ENCODE measurements at places on chromosomes 12 and 14.

DNA sequence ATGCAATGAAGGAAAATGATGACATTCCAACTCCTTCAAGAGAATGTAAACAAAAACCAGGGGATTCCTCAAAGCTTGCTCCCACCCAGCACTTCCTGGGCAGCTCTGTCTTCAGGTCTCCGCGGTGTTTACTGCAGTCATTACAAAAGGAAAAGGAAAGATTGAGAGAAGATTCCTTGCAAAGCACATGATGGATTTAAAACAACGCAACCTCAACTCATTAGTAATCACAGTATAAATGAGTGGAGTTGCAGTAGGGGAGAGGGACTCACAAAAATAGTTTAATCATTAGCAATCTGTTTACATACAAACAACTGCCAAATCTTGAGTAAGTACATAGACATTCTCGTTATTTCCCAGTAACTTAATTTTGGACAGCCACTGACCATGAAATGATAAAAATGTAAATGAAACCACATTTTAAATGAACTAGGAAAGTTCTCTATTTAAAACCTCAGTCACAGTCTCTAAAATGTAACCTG lies 49.7 kb upstream of the OVCH1 start:
- no peak for DNase-seq

- no peak for DNase-seq
Measured at GRCh38 chr14:63632932-63633514, 8.6 kb downstream of the WDR89 start.

- DNase-seq = no peak
Measured at GRCh38 chr14:20469890-20470602, 840 bp downstream of the PNP start.

- DNase-seq = no peak
Measured at GRCh38 chr12:46221255-46222128, 47.4 kb downstream of the SLC38A1 start.

- DNase-seq = no peak
Measured at GRCh38 chr14:61555056-61555838, 140.1 kb upstream of the HIF1A start.

- no peak for DNase-seq
Measured at GRCh38 chr14:89270439-89271227, 146.4 kb downstream of the FOXN3 start.

- DNase-seq = no peak
Measured at GRCh38 chr12:76543813-76544347, 15.7 kb downstream of the OSBPL8 start.

- DNase-seq = no peak
Measured at GRCh38 chr14:28690029-28690692, 76.4 kb upstream of the FOXG1 start.

- DNase-seq = no peak
Measured at GRCh38 chr14:99271221-99271941, 616 bp downstream of the BCL11B start.

GRCh38 chr14:38073641-38074040 lies 134.1 kb upstream of the SSTR1 start:
- no peak for DNase-seq

GRCh38 chr12:79252358-79253075 lies 387.9 kb downstream of the SYT1 start:
- DNase-seq = no peak

DNA sequence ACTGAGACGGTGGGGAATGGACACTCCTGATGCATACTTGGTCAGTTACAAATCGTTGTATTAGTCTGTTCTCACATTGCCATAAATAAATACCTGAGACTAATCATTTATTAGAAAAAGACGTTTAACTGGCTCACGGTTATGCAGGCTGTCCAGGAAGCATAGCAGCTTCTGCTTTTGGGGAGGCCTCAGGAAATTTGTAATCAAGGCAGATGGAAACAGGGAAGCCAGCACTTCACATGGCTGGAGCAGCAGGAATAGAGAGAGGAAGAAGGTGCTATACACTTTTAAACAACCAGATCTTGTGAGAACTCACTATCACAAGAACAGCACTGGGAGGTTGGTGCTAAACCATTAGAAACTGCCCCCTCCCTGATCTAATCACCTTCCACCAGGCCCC lies 418.2 kb downstream of the FLRT2 start:
- no peak for DNase-seq

DNA sequence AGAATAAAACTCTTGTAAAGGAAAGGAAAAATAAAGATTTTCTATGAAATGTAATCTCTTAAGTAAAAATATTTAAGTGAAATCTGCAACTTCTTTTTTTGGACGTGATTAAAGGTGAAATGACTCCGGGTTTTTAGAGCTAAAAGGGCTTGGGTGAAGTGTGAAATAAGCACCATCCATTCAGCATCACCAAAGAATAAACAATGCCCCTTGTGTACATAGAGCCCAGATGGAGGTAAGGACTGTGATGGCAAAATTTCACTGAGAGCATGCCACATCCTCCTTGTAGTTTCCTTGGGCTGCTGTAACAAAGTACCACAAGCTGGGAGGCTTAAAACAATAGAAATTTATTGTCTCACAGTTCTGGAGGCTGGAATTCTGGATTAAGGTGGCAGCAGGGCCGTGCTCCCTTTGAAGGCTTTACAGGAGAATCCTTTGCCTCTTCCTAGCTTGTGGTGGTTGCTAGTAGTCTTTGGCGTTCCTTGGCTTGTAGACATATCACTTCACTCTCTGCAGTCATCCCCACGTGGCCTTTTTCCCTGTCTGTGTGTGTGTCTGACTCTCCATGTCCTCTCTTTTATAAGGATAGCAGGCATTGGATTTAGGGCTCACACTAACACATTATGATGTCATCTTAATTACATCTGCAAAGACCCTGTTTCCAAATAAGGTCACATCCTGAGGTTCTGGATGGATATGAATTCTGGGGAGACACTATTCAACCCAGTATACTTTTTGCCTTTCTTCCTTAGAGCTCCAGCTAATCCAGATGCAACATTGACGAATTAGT lies 24.2 kb downstream of the ZNF664 start:
- DNase-seq = no peak

DNA sequence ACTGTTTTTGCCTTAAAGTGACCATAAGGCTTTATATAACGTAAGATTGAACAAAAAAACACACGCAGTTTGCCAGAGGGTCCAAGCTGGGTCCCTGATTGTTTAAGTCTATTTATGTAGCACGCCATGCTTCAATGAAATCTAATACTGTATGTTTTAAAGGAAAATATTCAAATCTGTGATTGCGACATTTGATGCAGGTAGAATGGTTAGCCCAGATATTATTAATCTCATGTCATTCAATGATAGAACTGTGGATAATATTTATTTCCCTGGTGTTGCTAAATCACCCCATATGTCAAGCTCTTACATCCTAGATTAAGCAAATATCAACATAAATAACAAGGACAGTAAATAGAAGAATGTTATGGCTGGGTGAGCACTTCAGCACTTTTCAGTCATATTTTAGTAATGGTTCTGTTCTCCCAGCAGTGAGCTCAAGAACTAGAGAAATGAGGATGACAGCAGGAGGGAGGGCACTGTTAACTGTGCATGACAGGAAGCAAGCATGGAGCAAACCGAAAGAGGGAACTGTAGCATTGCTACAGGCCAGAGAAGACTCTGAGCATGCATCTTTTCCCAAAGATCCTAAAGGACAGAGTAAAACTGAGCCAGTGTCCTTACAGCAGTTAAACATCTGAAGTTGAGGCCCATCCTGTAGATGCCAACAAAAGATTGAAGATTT lies 465.7 kb upstream of the MGAT4C start:
- no peak for DNase-seq

GRCh38 chr14:35385042-35385839 lies 19.3 kb downstream of the NFKBIA start:
- DNase-seq = no peak

DNA sequence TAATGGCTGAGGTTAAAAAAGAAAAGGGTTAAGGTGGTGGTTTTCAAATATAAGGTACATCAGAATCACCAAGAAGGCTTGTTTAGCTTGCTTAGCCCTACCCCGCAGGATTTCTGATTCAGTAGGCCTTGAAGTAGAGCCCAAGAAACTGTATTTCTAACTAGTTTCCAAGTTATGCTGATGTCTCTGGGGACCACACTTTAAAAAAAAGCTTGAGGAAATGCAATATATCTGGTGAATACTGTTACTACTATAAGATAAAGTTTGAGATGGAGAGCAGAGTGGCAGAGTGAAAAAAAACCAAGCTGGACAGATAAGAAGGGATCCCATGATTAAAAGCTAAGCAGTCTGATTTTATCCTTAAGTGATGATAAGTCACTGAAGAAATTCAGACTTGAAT lies 18.3 kb upstream of the GXYLT1 start:
- no peak for DNase-seq

DNA sequence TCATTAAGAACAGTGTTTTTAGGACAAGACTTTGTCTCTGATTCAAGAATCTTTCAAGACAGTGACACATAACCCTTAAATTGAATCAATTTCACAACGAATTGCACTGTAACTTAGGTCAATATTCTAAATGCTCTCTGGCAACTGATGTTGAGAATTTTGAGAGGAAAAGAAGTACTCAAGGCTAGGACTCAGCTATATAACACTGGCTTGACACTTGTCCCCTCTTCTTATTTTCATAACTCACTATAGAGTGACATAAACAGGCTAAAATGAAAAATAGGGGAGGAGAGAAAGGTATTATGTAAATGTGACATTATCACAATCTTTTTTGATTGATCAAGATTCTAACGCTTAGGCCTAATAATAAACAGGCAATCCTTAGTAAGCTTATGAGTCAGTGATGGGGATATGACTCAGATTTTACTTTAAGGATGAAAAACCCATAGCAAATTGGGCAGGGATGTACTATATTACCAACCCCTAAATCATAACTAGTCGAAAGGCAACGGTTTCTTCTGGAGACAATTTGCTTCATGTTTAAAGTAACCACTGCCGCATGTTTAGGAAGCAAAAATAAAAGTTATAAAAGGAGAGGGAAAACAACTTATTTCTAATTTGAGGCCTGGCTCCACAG lies 10.9 kb downstream of the BTG1 start:
- no peak for DNase-seq

GRCh38 chr12:51391283-51392123 lies at the start of gene GALNT6:
Gene GALNT6 (minus strand): TSS chr12:51391406. CDS start chr12:51379781, 11,625 bp downstream.
- peak; percentile 63 for DNase-seq

- no peak for DNase-seq
Measured at GRCh38 chr14:31261859-31262731, 54.5 kb upstream of the HECTD1 start.

DNA sequence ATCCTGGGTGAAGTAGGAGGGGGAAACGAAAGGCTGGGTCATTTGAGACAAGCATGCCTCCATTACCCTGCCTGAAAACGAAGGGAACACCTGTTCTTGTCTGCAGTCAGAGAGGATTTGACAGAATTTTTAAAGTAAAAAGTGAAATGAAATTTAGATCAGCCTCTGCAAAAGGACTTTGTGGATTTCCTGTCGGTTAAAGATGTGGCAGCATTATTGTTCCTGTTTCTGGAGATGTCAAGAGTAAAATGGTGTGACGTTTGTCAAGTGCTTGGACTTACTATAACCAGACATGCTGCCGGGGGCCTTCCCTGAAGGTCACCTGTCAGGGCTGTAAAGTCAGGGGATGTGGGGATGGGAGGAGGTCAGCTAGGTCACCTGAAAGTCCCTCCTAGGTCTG lies 32.0 kb downstream of the NRXN3 start:
- no peak for DNase-seq

DNA sequence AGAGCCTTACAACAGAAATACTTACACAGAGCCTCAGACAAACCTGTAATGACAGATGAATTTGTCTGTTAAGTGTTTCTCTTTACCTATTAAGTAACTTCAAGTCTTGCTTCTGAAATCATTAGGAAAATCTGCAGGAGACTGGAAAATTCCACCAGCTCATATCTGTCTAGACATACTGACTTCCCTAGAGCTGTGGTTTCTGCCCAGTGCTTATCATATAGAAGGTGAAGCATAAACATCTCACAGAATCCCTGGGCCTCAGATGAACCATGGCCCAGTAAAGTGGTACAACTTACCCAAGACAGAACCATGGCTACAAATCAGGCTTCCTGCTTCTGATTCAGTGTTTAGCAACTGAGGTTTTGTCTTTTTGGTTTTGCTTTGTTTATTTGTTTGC lies 91.6 kb downstream of the EGLN3 start:
- DNase-seq = no peak

- no peak for DNase-seq
Measured at GRCh38 chr14:39218171-39218769, 15.4 kb upstream of the MIA2 start.

- peak; percentile 47 for DNase-seq
Measured at GRCh38 chr14:77026930-77027537, 1.5 kb downstream of the IRF2BPL start.

GRCh38 chr12:111764120-111764821 lies 2.5 kb upstream of the ALDH2 start:
- DNase-seq = no peak

DNA sequence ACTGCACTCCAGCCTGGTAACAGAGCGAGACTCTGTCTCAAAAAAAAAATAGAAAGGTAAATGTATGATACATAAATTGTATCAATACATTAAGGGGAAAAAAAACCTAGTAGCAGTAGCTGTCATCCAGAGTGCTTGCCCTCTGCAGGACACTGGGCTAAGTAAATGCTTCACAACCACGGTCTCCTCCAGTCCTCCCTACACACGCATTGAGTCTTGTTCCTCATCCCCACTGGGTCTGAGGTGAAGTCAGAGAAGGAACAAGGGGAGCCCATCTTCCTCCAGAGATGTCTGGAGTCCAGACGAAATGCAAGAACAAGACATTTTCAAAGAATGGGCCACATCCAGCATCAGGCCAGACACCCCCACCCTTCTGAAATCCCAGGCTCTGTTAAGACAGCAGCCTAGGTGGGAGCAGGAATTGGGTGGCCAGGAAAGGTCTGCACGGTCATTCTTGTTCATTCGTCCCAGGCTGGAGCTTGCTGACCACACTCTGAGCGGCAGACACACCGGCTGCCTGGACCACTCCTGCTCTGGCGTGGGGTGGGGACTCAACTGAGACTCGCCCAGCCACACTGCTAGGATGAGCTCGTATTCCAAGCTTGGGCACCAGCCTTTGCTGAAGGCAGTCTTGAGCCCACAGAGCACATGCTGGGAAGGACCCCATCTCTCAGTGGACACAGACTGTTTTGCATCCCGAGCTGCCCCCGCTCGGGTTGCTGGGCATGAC lies 45.5 kb downstream of the CHGA start:
- DNase-seq = no peak
